HT1080 (cell line): ENCODE measurements at places on chromosomes 4 and X. TPM values are rescaled to one million over a fixed set of nuclear protein-coding genes. Genes with fewer than 3 reads are reported as not detected.
A peak's percentile ranks its signal among the peaks of the same experiment; 100 is the strongest.

PLAC8 gene
- not detected in 2 replicates for total RNA-seq

WWC2 gene
- 16.1 and 25.2 TPM in 2 replicates for total RNA-seq

FAM90A26 gene
- total RNA-seq: not detected in 2 replicates

DNA sequence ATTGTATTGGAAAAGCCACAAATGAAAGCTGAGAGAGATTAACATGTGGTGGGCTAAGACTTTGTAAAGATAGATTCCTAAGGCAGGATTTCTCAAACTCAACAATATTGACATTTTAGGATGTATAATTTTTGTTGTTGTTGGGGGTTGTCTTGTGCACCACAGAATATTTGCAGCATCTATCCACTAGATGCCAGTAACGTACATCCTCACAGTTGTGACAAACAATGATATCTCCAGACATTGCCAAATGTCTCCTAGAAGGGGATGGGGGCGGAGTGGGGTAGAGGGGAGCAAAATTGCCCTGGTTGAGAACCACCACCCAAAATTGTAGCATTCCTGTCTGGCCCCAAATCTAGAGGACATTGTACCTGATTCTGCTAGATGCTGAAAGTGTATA is 14.7 kb upstream of the CBR4 start:
- peak; percentile 50 for DNase-seq

GRCh38 chr4:78342125-78342524 is 209.4 kb upstream of the ANXA3 start:
- DNase-seq: no peak

DNA sequence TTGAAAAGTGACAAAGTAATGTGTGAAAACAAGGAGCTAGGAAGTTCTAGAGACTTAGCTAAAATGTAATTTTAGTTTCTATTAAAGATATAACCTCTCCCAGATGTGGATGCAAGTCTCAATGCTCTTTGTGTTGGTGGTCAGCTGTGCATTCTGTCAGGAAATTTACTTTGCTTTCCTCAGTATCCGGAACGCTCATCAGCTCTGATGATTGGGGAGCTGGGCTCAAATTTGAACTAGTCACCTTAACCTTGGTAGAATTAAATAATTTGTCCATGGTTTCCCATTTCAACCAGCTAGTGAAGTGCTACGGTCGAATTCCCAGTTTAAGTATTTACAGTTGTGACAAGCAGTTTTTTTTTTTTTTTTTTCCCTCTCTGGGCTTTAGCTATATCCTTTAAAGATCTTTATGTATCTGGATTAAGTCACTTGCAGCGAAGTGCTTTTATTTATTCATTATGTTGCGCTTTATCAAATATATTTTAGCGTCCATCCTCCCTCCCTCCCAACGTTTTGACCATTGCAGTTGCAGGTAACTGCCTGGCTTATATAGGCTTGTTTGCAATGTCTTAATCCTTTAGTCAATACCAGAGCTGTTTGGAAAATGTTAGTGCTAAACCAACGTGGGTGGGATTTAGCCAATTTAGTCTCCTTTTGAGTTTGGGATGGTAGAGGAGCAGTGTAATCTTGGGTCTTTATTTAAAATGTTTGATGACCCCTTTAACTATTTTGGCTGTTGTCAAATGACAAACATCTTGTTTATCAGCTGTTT is 2.1 kb downstream of the OGT start:
- DNase-seq: no peak

DNA sequence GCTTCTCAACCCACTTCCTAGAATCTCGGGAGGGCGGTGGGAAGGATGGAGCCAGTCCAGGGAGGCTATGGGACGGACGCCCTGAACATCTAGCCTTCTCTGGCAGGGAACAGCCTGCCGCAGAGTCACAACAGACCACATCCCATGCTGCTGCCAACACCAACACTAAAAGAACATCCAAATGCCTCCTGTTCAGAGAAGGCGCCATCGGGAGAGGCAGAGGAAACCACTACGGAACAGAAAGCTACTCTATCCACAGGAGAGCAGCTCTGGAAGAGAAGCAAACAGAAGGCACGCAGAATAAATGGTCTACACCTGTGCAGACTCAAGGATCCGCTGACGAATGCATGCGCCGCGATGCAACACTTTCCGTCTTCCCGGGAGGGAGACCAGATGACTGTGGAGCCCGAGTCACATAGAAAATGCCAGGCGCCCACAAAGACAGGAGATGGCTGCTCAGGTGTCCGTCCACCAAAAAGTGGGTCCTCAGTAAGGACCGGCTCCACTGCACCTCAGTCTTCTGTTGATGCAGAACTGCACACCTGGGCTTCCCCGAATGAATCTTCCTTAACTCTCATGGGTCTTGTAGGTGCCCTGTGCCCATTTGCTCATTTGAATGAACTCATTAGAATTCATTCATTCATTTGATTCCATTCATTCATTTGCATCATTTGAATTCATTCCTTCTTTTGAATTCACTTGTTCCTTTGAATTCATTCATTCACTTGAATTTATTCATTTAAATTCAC is 217.5 kb downstream of the DHRSX start:
- DNase-seq: peak; percentile 32

GRCh38 chr4:110742143-110742542 is 119.3 kb upstream of the PITX2 start:
- DNase-seq: peak; percentile 65

DNA sequence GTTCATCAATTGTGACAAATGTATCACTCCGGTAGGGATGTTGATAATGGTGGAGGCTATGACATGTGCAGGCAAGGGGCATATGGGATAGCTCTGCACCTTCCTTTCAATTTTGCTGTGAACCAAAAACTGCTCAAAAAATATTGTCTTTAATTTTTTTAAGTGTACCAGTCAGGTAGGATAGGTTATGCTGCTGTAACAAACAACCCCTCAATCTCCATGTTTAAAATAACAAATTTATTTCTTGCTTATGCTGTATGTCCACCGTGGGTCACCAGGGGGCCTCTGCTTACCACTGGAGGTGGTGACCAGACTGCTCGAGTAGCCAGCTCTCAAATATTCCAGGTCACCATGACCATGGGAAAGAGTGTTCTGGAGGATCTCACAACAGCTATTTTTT is 23.4 kb upstream of the MSX1 start:
- no peak for DNase-seq

GRCh38 chrX:106952988-106953387 is 32.8 kb downstream of the CLDN2 start:
- peak; percentile 16 for DNase-seq

DNA sequence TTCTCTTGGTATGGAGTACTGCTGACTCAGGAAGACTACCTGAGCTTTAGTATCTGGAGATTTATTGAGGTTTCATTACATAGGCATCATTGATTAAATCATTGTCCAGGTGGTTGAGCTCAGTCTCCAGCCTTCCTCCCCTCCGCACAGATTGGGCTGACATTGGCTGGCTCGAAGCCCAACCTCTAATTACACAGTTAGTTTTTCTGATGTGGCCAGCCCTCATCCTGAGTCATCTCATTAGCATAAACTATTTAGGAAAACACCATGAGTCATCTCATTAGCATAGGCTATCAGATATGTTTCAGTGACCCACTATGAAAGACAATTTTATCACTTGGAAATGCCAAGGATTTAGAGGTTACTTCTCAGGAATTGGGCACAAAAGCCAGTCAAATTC is 93.9 kb upstream of the ANKRD50 start:
- peak; percentile 32 for DNase-seq

- DNase-seq: peak; percentile 49
Measured at GRCh38 chr4:38980903-38981676, 51.1 kb downstream of the TMEM156 start.

GRCh38 chrX:120653000-120653399 is 23.1 kb upstream of the C1GALT1C1 start:
- no peak for DNase-seq

DNA sequence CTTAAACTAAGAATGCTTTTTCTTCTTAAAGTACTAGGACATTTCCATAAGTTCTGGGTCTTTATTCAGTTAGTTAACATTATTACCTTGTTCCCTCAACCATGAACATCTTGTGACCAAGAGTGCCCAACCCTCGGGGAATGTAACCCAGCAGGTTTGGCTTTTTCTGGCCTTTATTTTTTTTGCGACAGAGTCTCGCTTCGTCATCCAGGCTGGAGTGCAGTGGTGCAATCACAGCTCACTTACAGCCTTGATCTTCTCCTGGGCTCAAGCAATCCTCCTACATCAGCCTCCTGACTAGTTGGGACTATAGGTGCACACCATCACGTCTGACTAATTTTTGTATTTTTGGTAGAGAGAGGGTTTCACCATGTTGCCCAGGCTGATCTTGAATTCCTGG is 65.1 kb downstream of the USP11 start:
- DNase-seq: no peak

DNA sequence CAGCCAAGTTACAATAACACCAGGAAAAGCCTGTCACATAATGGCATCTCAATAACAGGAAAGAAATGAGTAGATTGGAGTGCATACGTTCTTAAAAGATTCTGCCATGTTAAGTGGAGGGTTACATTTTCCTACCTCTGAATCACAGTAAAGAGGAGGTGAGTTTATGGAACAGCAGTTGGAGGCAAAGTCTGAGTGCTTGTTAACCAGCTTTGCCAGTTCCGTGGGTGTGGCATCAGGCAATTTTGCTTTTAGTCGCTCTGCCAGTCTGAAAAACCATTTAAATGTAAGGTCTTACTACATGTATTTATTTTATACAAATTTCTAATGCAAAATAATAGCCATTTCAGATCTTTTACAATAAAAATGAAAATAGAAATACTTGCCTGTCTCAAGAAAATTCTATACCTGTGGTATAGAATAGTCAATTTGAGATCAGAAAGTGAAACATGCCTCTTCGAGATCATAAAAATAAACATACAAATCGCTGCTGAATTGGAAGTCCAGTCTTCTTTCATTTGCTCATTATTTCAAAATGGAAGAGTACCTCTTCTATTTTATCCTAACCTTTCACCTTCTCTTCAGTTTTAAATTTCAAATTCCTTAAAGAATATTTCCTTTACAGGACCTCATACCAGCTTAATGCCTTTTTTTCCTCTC is 31.4 kb downstream of the GC start:
- no peak for DNase-seq

DNA sequence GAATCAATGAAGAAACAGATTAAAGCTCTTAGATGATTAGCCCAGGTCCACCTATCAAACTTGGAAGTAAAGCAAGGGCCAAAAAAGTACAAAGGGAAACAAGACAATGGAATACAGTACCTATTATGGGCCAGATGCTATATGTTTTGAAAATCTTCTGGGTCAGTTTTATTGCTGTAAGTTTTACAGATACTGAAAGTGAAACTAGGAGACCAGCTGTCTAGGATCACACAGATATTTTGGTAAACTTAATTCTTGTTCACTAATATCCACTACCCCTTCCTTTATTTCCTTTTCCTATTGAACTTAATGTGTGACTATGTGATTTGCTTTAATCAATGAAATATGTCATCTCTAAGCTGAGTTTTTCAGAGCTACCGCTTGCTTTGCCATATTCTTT is 505.4 kb upstream of the PITX2 start:
- DNase-seq: no peak
